CD4-positive, alpha-beta T cell treated with Interleukin-21 for 1 hour (primary cell): ENCODE measurements at places on chromosomes 3 and 15.

GRCh38 chr3:179972881-179973423 is 63.8 kb downstream of the PEX5L start:
- no peak for DNase-seq

- no peak for DNase-seq
Observed at GRCh38 chr15:56839099-56839498, 79.3 kb upstream of the TCF12 start.

DNA sequence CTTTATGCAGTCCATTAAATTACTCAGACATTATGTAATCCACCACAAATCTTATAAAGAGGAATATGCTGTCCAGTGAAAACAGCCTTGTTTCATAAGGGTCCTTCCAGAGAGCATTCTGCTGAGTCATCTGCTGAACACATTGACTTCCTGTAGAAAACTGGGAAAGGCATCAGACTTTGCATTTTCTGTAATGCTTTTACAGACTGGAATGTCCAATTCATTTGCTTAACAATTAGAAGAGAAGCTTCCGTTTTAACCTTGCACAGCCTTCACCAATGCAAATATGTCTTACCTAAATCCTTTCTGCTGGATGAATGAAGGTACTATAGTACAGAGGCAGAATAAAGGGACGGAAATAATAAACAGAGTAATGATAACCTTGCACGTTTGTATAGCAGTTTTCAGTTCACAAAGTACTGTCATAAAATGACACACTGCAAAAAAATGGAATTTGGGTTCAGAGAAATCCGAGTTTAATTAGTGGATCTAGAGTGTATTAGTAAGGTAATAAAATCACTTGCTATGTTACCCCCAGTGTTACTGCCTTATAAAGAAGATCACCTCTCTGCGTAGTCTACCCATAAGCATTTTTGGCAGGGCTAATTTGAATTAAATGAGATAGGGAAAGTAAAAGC is 301.5 kb downstream of the PYDC2 start:
- no peak for DNase-seq

GRCh38 chr15:40909662-40910630 is 15.7 kb downstream of the VPS18 start:
- DNase-seq = no peak

GRCh38 chr3:172271386-172271976 is 176.8 kb downstream of the GHSR start:
- no peak for DNase-seq

DNA sequence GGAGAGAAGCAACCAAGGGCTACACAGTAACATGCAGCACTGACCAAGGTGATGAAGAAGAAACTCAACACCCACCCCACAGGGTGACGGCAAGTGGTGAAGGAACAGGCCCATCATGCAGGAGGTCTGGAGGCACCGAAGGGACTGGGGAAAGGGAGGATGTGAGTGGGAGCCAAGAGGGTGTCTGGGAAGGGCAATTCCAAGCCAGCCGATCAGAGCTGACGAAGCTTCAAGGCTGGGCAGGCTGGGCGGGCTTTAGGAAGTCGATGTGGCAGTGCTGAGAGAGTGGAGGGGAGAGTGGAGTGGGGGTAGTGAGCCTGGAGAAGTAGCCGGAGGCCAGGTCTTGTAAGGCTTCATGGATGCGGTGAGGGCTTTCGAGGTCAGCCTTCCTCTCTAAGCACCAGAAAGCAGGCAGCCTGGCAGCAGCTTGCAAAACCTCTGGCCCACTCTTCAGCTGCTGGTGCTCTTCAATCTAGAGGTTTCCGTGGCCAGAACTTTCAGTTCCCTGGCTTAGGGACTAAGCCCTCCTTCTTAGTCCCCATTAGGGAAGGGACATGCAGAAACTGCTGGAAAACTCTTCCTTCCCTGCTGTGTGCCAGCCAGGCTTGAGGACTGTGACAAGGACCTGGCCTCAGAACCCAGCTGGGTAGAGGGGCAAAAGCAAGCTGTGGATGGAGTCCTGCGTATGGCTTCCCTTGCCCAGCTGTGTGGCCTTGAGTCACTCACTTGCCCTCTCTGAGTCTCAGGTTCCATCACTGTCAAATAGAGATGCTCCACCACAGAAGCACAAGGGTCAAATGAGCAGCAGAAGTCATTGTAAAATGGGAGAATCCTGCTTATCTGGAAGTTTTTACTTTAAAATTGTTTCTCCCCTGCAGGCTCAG is 72.1 kb downstream of the TLE3 start:
- no peak for DNase-seq

- no peak for DNase-seq
Observed at GRCh38 chr15:89654847-89655805, at the start of gene KIF7. TSS of gene KIF7 (minus strand) at chr15:89655467. CDS start at chr15:89652930, 2,537 bp downstream.

- no peak for DNase-seq
Observed at GRCh38 chr15:58138106-58138505, at the start of gene AQP9. TSS of gene AQP9 (plus strand) at chr15:58138381. CDS start at chr15:58138566, 185 bp downstream.

GRCh38 chr3:53536282-53536681 is 41.9 kb downstream of the CACNA1D start:
- no peak for DNase-seq

DNA sequence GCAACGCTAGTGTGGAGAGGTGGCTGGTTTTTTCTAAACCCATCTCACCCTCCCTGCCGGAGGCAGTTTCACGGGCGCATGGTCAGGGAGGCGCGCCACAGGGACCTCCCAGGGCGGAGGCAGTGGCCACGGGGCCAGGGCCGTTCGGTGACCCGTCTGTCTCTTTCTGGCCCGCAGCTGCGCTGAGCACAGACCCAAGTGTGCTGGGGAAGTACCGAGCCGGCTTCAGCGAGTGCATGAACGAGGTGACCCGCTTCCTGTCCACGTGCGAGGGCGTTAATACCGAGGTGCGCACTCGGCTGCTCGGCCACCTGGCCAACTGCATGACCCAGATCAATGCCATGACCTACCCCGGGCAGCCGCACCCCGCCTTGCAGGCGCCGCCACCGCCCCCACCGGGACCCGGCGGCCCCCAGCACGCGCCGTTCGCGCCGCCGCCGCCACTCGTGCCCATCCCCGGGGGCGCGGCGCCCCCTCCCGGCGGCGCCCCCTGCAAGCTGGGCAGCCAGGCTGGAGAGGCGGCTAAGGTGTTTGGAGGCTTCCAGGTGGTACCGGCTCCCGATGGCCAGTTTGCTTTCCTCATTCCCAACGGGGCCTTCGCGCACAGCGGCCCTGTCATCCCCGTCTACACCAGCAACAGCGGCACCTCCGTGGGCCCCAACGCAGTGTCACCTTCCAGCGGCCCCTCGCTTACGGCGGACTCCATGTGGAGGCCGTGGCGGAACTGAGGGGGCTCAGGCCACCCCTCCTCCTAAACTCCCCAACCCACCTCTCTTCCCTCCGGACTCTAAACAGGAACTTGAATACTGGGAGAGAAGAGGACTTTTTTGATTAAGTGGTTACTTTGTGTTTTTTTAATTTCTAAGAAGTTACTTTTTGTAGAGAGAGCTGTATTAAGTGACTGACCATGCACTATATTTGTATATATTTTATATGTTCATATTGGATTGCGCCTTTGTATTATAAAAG is 1.8 kb downstream of the HES1 start:
- peak; percentile 46 for DNase-seq

GRCh38 chr15:53962646-53963561 is 15.3 kb upstream of the UNC13C start:
- peak; percentile 1 for DNase-seq

DNA sequence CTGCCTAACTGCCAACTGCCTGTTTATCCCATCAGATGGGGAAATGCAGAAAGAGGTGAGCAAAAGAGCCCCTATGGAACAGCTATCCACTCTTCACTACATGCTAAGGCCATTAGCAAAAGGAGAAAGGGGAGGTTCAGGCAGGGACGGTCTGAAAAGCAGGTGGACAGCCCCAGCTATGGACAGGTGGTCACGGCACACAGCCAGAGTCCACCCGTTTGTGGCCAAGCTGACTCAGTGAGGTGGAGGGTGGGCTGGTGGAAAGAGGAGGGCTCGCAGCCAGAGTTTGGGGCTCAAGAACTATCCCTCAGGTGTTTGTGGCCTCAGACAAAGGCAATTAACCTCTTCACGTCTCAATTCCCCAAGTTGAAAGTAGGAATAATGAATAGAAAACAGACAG is 148.9 kb upstream of the UBE2E1 start:
- DNase-seq = no peak

DNA sequence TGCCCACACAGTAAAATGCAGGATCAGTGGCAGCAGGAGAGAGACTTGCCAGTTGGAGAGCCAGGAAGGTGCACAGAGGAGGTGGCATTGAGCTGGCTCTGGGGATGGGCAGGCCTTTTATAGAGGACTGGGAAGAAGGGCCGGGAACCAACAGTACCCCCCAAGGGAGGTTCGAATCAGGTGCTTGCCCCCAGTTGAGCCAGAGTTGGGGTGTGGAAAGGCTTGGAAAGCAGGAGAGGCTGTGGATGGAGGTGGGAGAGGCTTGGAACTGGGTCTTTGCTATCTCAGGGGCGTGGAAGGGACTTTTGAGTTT is 107.6 kb downstream of the KLF13 start:
- DNase-seq = no peak
